Hippocampal formation (tissue), 2 donors: ENCODE measurements at places on chromosomes 7 and 10.

DNA sequence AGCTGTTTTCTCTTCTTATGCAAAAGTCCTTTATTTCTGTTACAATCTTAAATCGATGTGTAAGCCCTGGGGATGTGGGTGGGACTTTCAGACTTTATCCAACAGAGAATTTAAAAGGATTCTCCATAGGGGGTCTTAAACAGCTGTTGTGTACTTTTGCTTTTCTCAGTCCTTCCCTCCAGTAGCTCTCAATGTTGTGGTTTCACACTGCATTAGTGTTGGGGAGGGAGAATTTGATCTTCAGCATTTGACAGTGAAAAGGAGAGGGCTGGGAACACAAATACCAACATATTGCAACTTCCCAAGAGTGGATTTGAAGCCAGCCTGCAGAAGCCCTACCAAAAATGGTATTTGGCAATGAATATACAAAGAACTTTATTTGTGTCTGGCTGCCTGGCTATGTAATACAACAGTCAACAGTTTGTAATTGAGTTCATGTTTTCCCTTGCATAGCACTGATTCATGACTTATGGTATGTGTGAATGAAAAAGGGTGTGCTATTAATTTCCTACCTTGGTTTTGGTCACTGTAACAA is 80.1 kb upstream of the CAPZA2 start:
- DNase-seq, result no peak

DNA sequence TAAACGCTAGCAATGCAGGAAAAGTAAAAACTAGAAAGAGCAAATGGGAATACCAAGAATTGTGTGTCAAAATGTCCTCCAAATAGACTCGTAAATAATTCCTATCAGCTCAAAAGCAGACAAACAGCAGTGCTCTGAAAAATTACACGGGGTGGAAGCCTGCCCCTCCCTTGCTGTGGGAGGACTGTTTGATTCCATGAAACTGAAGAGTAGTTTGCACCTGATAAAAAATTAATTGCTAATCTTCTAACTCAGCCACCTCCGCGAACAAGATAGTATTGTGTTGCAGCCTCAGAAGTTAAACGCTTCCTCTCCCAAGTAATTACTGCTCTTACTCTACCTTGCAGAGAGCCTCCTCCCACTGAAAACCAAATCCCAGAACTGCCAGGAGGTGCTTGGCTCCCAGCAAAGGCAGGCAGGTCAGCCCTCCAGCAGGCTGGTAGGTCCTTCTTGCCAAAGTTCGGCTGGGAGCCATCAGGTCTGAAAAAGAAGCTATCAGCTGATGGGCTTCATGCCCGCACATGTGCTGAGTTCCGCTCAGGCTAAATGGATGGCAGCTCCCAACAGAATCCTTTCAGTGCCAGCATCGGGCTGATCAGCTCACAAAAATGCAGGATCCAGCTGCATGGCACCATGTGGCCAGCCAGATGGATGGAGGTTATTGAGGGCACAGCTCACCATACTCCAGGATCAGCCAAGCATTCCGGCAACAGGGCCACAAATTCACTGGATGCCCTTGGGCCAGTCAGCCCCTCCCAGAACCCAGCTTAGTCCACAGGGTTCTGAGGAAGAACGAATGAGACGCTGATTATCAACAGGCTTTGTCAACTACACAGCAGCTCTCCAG is 37.1 kb downstream of the MAD1L1 start:
- DNase-seq, result peak; percentile 55

- no peak for DNase-seq
Measured at GRCh38 chr10:28661035-28661434, 16.3 kb upstream of the BAMBI start.

DNA sequence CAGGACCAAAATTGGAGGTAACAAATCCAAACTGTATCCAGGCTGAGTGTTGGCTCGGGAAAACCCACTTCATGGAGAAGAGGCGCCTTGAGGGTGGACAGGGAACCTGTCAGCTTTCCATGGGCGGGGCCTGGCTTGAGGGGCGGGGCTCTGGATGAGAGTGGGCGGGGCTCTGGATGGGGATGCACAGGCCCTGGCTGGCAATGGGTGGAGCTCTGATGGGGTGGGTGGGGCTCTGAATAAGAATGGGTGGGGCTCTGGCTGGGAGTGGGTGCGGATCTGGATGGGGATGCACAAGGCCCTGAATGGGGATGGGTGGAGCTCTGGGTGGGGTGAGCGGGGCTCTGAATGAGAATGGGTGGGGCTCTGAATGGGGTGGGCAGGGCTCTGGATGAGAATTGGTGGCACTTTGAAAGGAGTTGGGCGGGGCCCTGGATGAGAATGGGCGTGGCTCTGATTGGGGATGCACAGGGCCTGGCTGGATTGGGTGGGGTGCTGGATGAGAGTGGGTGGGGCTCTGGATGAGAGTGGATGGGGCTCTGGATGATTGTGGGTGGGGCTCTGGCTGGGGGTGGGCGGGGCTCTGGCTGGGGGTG is 96.6 kb upstream of the NPTX2 start:
- DNase-seq, result no peak

DNA sequence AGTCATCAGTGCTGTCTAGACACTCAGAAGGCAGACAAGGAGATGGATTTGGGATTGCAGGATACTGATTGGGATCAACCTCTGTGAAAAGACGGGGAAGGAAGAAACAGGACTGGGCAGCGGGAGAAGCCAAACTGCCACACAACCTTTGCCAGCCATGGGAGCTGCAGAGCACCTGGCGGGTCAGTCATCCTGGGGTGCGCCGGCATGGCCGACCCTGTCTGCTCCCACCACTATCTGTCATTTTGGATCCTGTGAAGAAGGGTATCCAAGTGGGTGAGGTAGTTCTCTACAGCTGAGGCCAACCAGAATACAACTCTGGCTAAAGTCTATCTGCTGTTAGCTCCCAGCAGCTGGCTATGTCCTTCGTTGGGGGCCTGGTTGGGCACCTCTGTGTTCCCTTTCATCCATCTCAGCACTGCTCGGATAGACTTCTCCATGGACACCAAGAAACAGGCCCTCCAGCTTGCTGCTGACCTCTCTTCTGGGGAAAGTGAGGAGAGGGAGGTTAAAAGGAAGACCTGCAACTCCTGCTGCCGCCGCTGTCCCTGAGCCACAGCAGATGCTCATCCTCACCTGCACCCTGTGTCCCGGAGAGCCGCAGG is 11.7 kb upstream of the RBM17 start:
- DNase-seq, result no peak

- no peak for DNase-seq
Measured at GRCh38 chr10:25758041-25758457, 176.0 kb upstream of the MYO3A start.

- no peak for DNase-seq
Measured at GRCh38 chr7:22571766-22572165, 71.8 kb upstream of the STEAP1B start.

GRCh38 chr7:28263622-28264271 is 83.2 kb upstream of the JAZF1 start:
- DNase-seq, result no peak

GRCh38 chr7:94656925-94657731 is 1.2 kb upstream of the SGCE start:
- peak; percentile 47 for DNase-seq

DNA sequence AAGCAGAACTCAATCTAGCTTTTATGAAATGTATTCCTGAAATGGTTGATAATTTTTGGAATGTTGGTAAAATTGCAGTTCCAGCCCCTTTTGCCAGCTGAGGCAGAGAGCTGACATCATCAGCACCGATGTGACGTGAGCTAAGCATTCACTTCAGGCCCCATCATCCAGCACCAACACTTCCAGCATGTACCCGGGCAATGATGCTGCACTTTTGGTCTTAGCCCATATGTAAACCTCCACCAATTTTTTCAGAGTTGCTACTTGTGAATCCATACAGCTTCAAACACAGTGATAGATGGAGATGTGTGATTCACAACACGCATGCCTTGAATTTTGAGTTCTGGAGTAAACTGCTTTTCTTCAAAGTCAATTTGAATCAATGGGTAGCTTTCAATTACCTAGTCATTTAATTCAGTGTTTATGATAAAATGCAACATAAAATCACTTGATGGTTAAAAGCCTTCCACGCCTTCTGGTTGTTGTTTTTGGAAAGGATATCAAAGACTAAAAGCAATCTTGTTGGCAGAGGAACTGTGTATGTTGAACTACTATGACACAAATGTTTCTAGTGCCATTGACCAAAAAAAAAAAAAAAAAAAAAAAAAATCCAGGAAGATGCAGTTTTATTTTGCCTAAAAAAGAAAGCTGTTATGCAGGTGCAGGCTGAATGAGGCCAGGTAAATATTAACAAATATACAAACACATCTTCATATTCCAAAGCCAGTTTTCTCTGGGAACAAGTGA is 73.9 kb downstream of the NRP1 start:
- no peak for DNase-seq

DNA sequence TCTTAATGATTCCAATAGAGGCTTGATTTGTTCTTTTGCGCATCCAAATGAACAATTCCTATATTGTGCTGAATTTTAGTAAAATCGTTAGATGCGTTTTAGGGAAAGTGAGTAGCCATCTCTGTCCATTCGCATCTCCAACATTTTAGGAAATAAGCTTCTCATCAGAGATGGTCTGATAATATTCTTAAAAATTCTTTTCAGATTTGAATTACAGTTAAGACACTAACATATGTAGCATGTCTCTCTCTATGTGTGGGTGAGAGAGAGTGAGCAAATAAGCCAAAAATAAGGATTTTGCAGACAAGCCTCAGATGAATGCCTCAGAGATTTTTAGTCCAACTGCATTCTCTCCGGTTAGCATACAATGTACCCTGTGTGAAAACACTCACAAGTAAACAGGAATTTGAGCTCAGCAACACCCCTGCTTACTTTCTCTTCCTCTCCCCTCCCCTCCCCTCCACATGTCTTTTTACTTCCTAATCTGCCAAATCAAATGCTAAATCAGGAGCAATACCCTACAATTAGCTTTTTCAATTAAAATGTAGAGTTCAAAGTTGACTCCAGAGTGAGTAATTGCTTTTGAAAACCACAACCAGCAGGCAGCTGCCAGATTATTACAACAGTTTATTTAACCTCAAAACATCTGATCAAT is 354.4 kb downstream of the CRPPA start:
- DNase-seq, result no peak

DNA sequence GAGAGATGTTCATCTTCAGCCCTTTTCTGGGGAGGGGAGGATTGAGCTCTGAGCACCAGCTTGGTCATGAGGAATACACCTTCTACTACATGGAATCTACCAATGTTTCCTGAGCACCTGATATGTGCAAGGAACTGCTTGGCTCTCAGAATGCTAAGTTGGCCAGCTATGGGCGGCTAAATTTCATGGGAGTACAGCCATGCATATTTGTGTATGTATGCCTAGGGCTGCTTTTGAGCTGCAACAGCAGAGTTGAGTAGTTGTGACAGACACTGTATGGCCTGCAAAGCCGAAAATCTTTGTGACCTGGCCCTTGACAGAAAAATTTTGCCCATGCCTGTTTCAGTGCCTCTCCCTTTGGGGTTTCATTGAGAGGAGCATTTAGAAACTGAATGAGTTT is 44.9 kb downstream of the NPY start:
- DNase-seq, result no peak
